Astrocyte (in vitro differentiated cells and primary cell): ENCODE measurements at places on chromosomes 16 and 17.

- DNase-seq, result no peak
Observed at GRCh38 chr16:8512941-8513624, 77.2 kb downstream of the TMEM114 start.

DNA sequence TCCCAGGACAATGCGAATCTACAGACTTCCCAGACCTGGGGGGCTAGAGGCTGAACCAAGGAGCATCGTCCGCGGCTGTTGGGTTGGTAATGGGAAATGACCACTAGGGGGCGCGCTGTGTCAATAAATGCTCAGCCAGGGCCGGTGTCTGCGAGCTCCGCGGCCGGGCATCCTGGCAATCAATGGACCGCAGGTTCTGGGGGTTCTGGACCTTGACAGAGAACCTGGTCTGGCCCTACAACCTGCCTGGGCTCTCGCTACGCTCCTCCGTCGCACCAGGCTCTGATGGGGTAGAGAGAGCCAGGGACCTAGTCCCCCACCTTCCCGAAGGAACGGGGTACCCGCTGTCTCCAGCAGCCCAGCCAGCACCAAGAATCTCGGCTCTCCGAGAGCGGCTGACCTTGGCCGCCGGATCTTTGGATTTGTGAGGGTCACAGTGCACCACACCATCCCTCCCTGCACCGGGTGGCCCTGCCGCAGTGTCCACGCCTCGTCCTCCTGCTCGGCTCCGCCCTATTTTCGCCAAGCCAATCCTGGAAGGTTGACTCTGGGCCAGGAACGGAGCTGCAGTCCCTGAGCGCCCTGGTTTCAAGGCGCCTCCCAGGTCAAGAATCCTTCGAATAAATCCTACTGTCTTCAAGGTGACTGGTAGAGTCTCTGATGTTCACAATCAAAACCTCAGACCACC lies 20.4 kb upstream of the BEAN1 start:
- peak; percentile 44 for DNase-seq

DNA sequence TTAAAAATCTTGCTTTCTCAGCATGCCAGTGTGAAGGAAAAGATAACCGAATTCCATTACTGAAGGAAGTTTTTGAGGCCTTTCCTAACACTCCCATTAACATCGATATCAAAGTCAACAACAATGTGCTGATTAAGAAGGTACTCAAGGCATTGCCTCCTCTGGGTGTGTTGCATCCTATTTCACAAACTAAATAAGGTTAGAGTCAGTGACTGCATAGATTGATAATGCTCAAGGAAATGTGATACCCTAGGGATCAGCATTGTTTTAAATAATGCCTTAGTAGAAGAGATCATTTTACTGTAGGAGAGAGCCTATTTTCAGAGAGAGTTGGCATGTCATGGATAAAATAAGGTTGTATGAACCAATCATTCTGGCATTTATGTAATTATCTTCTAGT lies 36.8 kb downstream of the GDPD1 start:
- no peak for DNase-seq

DNA sequence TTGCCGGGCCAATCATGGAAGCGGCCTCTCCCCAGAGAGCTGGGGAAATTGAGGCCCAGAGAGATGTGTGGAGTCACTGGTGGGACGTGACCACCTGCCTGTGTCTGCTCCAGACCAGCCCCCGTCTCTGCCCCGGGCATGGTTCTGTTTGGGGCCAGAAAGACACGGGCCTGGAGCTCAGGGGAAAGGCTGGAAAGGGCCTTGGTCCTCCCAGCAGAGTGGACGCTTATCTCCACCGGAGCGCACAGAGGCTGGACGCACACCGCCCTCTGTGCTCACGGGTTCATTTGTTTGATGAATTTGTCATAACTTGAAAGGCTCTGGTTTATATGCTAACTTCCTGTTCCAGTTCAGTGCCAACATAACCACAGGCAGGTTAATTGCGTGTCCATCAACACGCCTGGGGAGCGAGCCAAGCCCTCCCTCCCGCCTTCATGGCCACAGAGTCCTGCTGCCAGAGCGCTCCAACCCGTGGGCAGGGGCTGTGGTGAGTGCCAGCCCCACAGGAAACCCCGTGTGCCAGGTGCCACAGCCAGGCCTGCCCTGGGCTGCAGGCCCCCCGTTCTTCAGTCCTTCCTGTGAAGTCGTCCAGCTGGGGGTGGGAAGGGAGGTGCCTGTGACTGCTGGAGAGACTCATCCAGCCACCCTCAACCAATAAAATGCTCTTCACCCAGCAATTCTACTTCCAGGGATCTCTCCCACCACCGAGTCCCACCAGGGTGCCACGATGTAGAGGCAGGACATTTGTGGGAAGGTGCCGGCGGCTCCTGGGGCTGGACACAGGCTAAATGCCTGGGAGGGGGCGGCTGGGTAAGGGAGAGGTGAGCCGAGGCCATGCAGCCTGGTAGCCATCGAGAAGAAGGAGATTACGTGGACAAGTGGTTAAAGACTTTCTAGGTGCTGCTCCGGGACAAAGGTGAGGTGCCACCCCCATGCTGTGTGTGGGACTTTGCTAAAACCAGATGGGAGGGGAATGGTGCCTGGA lies 29.4 kb upstream of the BAHCC1 start:
- DNase-seq, result peak; percentile 93

DNA sequence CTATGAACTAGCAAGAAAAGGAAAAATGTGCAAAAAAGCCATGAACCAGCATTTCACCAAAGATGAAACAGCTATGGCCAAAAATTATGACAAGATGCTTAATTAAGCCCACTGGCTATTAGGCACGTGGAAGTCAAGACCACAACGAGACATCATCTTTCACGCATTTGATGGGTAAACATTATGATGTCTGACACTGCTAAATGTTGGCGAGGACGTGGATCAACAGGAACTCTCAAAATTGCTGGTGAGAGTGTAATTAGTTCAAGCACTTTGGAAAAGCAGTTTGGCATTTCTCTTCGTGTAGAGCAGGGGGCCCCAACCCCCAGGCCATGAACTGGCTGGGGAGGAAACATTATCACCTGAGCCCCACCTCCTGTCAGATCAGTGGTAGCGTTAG lies 39.6 kb upstream of the ADGRG1 start:
- no peak for DNase-seq

DNA sequence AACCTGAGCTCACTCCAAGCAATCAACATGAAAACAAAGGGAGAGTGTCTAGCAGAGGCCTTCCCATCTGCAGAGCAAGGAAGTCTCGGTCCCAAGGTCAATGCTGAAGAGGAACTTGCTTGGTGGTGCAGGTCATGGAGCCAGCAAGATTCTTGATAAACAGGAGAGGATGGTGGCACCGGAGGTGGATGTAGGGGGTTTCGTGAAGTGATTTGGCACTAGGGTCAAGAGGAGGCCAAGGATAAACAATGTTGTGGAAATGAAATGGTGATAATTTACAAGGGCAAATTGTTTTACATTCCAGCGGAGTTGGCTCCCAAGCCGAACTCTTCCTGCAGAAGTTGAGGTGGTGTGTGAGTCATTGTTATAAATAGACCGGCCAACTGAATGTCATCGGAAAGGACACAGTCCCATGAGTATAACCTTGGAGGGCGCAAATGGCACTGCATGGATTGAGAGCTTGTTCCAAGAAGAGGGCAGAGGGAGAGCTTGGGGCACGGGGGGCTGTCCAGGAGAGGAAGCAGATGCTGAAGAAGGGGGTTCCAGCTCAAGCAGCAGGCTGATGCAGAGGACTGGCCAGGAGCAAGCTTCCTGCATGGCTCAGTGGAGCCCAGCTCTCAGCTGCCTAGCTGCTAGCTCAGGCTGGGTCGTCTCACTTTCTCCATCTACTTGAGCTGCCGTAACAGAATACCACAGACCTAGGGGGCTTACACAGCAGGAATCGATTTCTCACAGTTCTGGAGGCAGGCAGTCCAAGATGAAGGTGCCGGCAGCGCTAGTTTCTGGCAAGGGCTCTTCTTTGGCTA lies 136.6 kb downstream of the COPRS start:
- DNase-seq, result peak; percentile 79

DNA sequence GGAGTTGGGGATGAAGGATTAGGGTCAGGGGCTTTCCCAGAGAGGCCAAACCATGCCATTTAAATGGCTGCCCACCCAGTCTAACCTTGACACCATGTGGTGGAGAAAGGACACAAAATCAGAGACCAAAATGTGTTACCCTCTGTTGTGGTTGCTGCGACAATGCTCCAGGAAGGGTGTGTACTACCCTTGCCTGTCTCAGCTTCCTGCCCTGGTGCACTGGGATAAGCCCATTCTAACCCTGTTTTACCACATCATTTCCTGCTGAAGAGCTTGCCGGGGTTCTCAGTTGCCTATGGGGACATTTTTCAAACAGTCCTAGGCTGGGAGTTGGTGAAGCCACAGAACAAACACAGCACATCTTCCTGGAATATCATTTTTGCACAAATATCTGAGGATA lies 4.9 kb downstream of the OR4D1 start:
- DNase-seq, result no peak

- no peak for DNase-seq
Observed at GRCh38 chr17:15109608-15110007, 155.5 kb downstream of the PMP22 start.

DNA sequence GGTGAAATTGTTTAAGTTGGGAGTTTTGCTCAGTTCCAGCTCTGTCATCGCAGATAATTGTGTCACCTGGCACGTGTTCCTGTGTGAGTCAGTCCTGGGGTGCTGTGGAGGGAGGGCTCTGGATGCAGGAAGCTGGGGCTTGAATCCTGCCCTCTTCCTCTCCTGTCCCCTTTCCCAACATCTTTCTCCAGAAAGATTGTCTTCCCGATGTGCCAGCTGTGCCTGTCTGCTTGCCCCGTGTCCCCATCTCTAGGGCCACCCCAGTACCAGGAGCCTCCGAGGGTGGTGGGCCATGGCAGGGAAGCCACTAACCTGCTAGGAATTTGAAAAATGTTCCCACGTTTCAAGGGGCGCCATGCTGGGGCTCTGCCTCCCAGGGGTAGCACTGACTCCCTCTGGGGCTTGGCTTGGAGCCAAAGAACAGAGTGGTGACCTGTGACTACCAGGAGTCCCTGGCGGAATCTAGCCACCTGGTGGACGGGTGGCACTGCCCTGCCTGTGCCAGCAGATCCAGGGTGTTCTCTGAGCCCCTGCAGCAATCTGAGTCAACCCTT lies 198.1 kb downstream of the ENGASE start:
- DNase-seq, result no peak

GRCh38 chr16:68236137-68236825 lies 354 bp upstream of the ESRP2 start:
- DNase-seq, result no peak

- DNase-seq, result peak; percentile 49
Observed at GRCh38 chr17:42112552-42113176, at the start of gene DHX58. Gene DHX58 (minus strand): TSS chr17:42112714. CDS start chr17:42111892, 822 bp downstream.

- no peak for DNase-seq
Observed at GRCh38 chr17:27862840-27863239, 30.3 kb downstream of the LYRM9 start.

DNA sequence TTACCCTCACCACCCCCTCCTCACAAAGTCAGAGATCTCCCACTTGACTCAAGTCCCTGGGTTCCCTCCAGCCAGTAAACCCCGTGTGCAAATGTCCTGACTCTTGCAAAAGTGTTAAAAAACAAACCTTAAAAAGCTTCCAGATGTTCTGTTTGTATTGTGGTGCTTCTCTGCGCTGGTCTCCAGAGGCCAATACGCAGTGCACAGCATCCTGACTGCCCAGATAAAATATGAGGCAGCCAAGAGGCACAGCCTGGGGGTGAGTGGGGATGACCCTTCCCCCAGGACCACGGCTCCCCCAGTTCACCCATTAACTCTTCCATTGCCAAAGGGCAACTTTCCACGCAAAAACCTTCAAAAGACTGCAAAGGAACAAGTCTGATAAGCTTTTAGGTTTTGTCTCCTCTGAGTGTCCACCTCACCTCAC lies 291.8 kb downstream of the SOX9 start:
- DNase-seq, result no peak

DNA sequence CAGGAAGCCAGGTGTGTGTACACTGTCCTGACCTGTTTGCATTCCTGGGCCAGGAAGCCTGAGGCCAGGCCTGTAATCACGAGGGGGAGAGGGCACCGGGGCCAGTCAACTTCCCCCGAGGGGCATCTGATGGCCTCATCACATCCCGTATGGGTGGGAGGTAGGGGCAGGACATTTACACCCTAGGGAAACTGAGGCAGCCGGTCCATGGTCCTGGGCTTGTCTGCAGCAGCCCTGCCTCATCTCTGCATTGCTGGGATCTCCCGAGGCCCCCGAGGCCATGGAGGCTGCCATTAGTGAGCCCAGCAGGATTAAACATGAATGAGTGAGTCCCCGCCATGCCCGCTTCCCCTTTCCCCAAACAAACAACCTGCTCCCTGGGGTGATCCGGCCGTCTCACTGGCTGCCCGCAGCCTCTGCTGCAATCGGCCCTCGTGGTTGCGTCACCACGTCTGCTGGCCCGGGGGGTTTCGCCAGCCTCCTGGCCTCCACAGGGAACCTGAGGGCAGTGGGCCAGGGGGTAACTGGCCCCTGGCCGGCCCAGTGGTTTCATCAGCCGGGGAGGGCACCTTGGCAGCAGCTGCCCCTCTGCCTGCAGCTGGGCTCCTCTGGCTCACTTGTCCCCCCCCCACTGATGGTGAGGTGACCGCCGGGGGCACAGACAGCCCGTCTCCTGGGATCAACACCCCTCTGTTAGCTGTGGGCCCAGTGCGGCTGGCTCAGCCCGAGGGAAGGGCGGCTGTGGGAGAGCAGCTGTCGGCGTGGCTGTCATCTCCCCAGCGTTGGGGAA lies 88.3 kb upstream of the GSE1 start:
- DNase-seq, result peak; percentile 10

DNA sequence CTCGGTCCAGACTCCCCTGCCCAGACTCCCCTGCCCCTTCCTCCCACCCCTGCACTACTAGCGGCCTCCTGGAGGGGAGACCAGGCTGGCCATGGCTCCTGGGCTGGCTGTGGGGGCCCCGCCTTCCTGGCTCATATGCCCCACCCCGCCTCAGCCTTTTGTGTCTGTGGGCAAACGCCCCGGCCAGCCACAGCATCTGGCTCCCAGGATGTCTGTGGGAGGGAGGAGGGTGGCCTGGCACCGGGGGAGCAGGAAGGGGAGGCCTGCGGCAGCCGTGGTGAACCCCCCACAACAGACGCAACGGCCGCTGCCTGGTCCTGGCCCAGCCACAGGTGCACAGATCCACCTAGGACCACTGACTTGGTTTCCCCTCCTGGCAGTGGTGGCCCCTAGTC lies 32.9 kb downstream of the BAHCC1 start:
- no peak for DNase-seq

DNA sequence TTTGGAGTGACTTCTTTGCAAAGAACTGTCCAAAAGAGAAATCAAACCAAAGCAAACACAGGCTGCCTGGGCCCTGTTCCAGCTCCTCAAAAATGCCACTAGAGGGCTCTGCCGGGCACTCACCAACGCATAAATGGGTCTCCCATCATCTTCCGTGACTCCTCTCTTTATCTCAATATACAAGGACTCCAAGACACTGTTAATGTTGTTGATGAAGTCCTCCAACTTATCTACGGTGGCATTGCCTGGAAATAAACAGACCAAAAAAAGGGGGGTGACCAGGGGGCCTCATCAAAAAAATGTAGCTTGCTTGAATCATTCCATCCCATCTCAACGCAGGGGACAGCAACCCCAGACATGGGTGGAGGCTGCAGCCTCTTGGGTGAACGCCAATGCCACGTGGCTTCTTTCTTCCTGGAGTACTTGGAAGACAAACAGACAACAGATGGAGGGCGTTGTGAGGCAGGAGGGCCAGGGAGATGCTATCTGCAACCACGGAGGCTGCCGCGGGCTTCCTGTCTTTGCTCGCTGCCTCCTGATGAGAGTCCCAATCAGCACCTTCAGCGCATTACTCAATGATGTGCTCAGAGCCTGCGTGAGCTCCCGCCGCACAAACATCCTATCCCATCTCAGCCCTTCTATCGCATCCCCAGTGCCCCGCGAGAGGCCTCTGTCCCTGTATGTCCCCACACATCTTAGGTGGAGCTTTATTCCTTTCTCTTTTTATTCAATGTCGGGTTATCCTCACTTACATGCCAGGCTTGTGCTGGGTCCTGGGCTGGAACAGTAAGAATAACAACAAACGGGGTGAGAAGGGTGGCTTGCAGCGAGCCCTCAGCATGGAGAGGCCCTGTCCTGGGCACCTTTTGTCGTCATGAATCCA lies 32.0 kb downstream of the KDM8 start:
- DNase-seq, result peak; percentile 81
